ENCODE measurements at places on chromosomes 11 and 22.

DNA sequence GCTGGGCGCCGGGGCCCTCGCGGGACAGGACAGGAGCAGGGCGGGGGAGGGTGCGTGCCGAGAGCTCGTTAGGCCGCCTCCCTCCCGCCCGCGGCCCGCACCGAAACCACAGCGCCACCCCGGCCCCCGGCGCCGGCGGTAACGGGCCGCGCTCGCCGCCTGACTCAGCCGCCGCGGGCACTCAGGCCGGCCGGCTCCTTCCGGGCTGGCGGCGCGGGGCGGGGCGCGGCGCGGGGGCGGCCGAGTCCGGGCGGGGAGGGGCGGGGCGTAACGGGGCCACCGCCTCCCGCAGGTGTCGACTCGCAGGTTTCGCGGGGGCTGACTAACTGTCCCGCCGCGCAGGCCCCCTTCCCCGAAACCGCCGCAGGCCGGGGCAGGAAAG lies at the start of gene AP5B1:
Gene AP5B1, minus strand, starts transcription at position 207 of the 382 bp plus-strand sequence. CDS start 385 bp downstream, outside the sequence.
- no peak for DNase-seq

DNA sequence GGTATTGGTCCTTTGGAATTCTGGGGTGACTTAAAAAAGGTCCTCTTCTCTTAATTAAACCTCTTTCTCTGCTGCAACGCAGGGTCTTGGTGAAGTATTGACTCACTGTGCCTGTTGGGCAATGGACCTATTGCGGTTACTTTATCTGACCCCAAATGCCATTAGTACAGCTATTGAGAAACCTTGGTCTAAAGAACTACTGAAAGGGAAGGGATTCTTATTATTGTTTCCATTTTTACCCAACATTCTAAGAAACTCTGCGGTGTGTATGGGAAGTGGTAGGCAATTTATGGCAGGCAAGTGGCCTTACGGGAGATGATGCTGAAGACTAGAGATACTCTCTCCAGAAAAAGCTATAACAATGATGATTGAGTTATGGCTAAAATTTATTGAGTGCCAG lies 12.5 kb downstream of the SLC6A5 start:
- no peak for DNase-seq

DNA sequence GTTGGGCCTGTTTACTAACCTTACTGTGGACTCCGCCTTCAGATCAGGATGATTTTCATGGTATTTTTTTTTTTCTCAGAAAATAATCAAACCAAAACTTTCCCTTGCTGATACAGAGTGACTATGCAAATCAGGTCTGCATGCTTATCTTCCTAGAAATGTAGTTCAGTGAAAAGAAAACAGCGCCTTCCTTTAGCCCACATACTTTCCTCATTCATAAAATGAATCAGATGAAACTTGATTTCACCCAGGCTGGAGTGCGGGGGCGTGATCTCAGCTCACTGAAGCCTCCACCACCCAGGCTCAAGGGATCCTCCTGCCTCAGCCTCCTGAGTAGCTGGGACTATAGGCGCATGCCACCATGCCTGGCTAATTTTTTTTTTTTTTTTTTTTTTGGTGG lies 26.0 kb downstream of the ZNRF3 start:
- DNase-seq = no peak

DNA sequence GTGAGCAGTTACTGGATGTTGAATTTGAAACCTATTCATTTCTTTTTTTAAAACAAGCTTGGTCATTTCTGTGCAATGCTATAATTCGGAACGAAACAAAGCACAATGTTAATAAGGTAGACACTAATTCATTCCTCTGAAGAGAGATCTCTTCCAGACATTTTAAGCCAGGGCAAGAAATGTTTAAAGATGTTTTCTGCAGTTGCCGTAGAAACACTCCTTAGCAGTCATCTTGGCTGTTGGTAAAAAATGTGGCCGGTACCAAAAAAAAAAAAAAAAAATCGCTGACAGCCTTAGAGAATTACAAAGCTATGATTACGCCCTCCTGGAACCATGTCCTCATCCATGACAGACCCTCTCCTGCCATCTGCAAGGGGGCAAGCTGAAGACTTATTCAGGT lies 66.4 kb upstream of the TTC12 start:
- no peak for DNase-seq

GRCh38 chr22:35556666-35557065 lies 16.0 kb downstream of the RASD2 start:
- no peak for DNase-seq

DNA sequence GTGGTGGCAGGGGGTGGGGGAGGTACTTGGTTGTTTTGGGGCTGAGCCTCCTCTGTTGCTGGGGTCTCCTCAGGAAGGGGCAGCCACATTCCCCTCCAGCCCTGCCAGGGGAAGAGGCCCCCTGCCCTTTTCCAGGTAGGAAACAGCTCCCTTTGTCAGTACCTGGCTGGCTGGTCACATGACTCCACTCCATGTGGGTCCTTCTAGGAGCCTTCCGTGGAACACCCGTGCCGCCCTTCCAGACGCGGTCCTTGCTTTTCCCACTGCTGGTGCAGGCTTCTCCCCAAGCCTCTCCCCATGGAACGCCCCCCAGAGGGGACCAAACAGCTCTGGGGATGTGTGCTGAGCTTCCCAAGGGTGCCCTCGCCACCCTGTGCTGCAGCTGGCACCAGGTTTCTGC lies 19.9 kb downstream of the IFT27 start:
- DNase-seq = no peak

DNA sequence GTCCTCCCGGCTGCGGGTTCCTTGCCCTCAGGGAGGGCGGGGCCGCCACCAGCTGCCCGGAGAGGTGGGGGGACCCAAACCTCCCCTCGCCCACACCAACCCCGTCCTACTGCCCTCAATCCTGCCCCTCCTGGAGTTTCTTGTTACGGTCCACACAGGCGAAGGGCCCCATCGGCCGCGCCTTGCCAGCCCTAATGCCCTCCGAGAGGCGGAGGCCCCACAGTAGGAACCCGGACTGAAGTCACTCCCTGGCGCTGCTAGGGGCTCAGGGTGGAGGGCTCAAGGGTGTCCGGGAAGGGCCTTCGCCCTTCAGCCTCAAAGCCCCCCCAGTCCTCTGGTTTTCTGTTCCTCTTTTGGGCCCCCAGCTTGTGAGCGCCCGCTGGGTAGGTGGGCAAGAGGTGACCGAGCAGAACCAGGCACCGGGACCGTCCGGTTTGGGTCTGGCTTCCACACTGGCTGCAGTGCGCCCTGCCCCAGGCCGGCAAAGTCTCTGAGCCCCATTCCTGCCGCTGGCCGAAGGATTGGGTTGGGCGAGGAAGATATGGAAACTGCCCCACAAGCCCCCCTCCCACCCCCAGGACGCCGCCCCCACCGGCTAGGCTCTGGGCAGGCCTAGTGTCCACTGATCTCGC lies 24.5 kb downstream of the DUSP8 start:
- DNase-seq = no peak

All from ureter (tissue), 1 donor.